ENCODE measurements at places on chromosomes 11 and 22. TPM values are rescaled to one million over a fixed set of nuclear protein-coding genes. Genes with fewer than 3 reads are reported as not detected.

PATE4 gene
- total RNA-seq: not detected

PKNOX2 gene
- not detected for total RNA-seq

APOL5 gene
- not detected for total RNA-seq

GGT5 gene
- total RNA-seq: 0.11 TPM

IFTAP gene
- total RNA-seq: 1.9 TPM

PDE3B gene
- 100 TPM for total RNA-seq

KRTAP5-9 gene
- 0.18 TPM for total RNA-seq

TBRG1 gene
- total RNA-seq: 38.7 TPM

INPP5J gene
- 0.30 TPM for total RNA-seq

CD3D gene
- 495 TPM for total RNA-seq

SCGB1C1 gene
- total RNA-seq: not detected

PIH1D2 gene
- total RNA-seq: 0.59 TPM

GNAZ gene
- total RNA-seq: 0.91 TPM

C11orf42 gene
- not detected for total RNA-seq

NNMT gene
- total RNA-seq: not detected

RASL10A gene
- 0.45 TPM for total RNA-seq

SMIM38 gene
- 0.43 TPM for total RNA-seq

C11orf65 gene
- 0.39 TPM for total RNA-seq

CAVIN3 gene
- total RNA-seq: 6.8 TPM

TMEM45B gene
- total RNA-seq: 0.36 TPM

LSP1 gene
- total RNA-seq: 600 TPM

CD6 gene
- total RNA-seq: 337 TPM

KRTAP5-10 gene
- total RNA-seq: not detected

ZP1 gene
- total RNA-seq: 0.66 TPM

CABP4 gene
- total RNA-seq: 3.7 TPM

FAM181B gene
- not detected for total RNA-seq

EMSY gene
- total RNA-seq: 34.1 TPM

MYOD1 gene
- not detected for total RNA-seq

BEST1 gene
- total RNA-seq: not detected

LMO1 gene
- total RNA-seq: not detected

GP1BB gene
- not detected for total RNA-seq

LUZP2 gene
- not detected for total RNA-seq

DBX1 gene
- not detected for total RNA-seq

BDNF gene
- not detected for total RNA-seq

NRGN gene
- total RNA-seq: 5.8 TPM

TUBA8 gene
- 2.3 TPM for total RNA-seq

LRRC32 gene
- total RNA-seq: 10.8 TPM
